Inflammatory macrophage treated with lipopolysaccharide for 4 hours (primary cell): ENCODE measurements at places on chromosomes 12 and 14.

DNA sequence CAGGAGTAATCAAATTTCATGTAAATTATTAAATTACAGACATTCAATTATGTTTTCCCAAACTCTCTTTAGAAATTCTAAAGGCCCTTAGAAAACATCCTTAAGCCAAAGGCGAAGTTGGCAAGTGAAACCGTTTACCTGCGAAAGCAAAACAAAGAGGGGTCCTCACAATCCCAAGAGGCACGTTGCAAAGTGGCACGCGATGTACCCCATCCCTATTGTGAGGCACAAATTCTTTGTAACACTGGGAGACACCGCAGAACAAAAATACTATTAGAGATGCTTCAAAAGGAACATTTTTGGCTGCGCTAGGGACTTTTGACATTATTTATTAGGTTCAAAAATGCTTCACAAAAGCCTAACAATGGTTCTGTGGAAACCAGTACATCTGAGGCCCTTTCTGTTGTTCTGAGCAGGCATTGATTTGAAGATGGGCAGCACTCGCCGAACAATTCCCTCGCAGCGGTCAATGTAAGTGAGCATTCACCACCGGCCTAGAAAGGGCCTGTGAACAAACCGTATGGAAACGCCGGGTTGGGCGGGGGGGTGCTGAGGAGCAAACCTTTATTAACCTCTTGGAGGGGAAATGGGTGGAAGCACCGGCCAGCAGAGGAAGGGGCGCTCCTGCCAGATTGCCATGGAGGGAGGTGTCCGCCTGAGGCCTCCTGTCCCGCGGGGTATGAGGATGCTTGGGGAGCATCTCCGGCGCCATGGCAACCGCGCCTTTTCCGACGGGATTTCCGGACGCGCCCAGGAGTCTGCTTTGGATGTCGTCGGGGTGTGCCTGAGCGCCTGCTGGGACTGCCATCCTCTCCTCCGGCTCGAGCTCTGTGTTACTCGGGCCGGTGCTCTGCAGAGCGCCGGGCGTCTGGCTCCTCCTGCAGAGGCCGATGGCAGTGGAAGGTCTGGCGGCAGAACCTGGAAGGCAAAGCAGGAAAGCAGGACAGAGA is 193.9 kb downstream of the C12orf42 start:
- DNase-seq = no peak

DNA sequence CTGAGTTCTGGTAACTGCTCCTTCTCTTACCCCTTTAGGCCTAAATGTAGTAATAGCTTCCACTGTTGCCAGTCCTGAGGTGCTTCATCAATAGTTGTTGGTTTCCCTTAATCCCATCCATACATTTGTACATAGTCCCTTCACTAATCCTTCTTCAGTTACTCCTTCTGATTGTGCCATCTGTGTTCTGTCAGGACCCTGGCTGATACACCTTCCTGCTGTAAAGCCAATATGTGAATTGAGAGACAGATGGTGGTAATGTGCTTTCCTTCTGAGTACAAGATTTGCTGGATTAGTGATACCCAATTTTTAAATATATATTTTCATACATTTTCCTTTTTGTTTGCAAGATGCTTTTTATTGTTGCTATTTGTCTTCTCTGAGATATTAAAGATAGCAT is 66.4 kb downstream of the OTOGL start:
- no peak for DNase-seq

DNA sequence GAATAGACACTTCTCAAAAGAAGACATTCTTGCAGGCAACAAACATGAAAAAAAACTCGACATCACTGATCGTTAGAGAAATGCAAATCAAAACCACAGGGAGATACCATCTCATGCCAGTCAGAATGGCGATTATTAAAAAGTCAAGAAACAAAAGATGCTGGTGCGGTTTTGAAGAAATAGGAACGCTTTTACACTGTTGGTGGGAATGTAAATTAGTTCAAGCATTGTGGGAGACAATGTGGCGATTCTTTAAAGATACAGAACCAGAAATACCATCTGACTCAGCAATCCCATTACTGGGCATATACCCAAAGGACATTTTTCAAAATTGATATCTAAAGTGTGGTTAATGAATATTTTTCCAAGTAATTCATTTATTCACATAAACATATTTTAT is 39.6 kb upstream of the LIN7A start:
- no peak for DNase-seq

GRCh38 chr14:104932676-104933631 is 8.3 kb downstream of the PLD4 start:
- DNase-seq = peak; percentile 71

DNA sequence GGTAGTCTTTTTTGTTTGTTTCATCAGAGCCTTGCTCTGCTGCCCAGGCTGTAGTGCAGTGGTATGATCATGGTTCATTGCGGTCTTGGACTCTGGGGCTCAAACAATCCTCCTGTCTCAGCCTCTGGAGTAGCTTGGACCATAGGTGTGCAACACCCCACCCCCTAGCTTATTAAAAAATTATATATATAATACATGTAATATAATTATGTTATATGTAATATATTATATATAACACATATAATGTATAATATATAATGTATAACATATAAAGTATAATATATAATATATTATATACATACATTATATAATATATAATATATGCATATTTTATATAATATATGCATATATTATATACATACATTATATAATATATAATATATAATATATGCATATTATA is 21.8 kb downstream of the LHX5 start:
- no peak for DNase-seq

DNA sequence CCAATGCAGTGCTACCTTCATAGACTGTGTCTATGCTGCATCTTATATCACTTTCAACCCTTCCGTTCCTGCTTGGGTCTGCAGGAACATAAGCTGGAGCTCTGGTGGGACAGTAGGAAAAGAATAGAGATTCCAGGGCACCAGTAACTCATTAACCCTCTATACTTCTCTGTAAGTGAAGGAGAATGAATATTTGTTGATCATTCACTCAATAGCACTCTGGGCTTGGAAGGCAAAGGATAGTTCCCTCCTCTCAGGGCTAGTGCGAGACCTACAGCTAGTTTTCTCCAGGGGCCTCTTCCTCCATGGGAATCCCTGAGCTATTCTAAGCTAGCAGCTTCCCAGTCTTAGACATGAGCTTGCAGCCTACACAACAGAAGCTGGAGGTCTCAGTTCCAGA is 84.7 kb downstream of the BMP4 start:
- DNase-seq = no peak

- peak; percentile 88 for DNase-seq
Observed at GRCh38 chr14:50520947-50521815, 11.2 kb downstream of the MAP4K5 start.

GRCh38 chr12:71566655-71567054 is 97.0 kb downstream of the ZFC3H1 start:
- peak; percentile 3 for DNase-seq
